ENCODE measurements at places on chromosomes 12 and 14.

DNA sequence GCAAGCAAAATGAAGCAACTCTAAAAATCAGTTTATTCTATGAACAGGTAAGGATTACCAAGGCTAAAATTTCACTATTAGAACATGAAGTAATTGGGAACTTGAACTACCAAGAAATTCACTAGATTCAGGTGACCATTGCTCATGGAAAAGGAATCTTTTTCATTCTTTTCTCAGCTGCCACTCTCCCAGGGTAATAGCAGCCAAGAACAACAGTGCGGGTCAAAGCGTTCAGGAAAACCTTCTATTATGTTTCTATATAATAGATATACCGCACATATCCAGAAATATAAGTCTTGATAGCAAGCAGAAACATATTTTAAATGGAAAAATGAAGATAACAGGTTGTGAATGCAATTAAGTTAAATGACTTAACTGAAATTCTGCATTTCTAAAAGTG is 125.6 kb downstream of the NELL2 start:
- DNase-seq, result no peak

- DNase-seq, result peak; percentile 92
Observed at GRCh38 chr12:48988030-48988649, 10.0 kb downstream of the WNT1 start.

- DNase-seq, result no peak
Observed at GRCh38 chr14:89810101-89810500, 144.4 kb downstream of the EFCAB11 start.

DNA sequence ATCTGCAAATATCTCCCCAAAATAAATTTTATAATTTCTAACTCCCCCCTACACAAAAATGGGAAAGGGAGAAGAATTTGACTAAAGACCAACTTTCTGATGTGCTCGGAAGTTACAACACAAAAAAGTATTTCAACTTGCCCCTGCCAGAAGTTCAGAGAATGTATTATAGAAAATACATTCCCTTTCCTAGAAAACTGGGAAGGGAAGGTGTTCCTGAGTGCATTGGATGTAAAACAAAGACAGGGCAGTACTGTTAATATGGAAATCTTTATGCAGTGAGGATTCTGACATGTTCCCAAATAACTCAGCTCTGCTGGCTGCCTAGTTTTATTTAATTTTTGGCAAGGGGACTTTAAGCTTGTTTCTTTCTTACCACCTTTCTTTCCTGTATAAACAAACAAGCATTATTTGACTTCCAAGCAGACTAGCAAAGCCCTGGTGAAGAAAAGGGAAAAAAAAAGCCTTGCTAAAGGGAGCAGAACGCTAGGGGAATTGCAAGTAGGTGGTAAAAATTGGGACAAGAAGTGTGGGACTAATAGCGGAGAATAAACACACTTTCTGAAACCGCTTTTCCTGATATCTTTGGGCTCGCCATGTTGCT is 124.1 kb downstream of the STXBP6 start:
- DNase-seq, result no peak

GRCh38 chr14:65062096-65063075 is 39.9 kb downstream of the MAX start:
- DNase-seq, result no peak

GRCh38 chr12:52708010-52708409 is 4.7 kb upstream of the KRT77 start:
- DNase-seq, result no peak

- DNase-seq, result no peak
Observed at GRCh38 chr14:92952481-92953298, 29.7 kb downstream of the CHGA start.

GRCh38 chr14:60565211-60565610 is 56.3 kb downstream of the SIX6 start:
- no peak for DNase-seq

- DNase-seq, result no peak
Observed at GRCh38 chr12:68231691-68232090, 6.1 kb upstream of the IL26 start.

GRCh38 chr12:66800046-66800445 is 121.2 kb upstream of the GRIP1 start:
- DNase-seq, result no peak

DNA sequence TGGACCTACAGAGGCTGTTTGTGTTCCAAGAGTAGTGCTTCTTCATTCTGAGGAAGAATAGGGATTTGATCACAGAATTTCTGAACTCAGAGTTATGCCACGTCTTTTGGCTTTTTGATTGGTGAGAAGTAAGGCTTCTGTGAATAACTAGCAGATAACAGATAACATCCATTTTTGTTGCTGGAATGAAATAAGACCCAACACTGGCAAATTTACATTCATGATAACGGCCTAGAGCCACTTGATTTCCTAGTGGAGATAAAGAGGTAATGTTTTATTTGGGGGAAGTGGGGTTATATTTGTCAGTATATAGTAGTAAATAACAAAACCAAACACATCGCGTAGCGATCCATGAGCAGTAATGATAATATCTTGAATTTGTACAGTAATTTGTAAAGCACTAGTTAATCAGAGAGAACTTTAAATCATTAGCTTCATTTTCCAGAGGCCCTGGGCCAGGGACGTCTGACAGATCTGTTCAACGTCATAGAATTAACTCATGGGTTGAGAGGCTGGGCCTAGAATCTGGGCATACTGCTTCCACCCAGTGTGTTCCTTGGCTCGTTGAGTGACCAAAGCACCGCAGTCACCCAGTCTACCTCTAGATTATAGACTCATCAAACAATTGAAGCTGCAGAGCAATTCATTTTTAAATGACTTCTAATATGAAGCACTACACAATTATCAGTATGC is 79.6 kb downstream of the HMGA2 start:
- DNase-seq, result no peak

DNA sequence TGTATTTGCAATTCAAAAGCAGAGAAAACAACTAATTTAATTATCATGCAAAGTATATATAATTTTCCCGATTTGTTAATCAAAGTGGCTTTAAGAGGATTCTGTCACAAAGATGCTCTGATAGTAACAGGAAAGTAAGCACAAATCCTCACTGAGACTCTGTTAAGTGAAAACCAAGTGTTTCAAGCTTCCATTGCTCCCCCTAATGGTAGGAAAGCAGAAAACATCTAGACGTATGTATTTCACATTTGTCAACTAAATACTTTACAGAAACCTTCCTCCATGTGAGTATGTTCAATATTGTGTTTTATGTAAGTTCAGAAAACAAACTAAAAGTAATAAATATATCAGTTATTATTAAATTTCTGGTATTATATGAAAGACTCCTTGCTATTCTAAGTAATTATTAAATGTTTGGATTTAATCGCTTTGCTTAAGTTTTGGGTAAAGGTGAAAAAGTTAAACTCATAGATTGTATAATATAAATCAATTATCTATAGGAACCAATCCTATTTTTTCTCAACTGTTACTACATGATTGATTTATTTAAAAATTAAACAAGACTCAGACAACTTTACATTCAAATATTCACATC is 1.5 kb upstream of the NTS start:
- DNase-seq, result no peak

GRCh38 chr14:103317251-103317650 is 16.8 kb upstream of the EIF5 start:
- DNase-seq, result peak; percentile 63

DNA sequence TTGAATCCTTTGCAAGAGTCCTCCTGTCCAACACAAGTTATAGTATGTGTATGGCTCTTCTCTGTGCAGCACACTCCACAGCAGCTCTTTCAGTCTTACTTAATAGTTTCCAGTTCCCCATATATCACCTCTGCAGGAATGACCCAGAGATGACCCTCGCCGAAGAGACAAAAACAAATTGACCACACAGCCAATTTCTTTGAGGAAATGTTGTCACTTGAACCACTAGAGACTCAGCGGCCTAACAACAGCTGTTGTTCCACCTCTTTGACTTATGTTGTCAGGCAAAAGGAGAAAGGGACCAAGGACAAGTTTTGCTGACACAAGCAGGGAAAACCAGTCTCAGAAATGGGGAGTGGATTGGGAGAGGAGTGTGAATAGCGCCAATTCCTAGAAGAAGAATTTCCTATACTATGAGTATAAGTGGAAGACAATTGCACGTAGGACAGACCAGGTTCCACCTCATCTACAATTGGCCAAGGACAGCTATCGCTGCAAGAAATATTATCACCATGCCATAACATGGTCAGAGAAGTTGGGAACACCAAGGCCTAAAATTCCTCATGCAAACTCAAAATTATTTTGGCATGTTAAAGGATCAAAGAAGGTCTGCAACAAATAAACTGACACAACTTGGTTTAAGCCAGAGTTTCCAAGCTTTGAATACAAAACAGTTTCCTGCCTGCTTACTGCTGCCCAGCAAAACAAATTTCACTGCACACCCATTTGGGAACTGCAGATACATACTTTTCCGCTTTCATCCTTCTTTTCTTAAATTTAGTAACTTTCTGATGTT is 41.7 kb upstream of the ITPR2 start:
- no peak for DNase-seq

DNA sequence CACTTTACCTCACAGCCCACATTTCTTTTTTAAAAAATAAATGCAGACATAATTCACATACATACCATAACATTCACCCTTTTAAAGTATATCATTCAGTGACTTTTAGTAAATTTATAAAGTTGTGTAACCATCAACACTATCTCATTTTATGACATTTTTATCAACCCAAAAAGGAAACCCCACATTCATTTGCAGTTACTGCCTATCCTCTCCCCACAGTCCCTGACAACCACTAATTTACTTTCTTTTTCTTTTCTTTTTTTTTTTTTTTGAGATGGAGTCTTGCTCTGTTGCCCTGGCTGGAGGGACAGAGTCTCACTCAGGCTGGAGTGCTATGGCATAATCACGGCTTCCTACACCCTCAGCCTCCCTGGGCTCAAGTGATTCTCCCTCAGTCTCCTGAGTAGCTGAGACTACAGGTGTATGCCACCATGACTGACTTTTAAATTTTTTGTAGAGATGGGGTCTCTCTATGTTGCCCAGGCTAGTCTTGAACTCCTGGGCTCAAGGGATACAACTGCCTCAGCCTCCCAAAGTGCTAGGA is 1.5 kb upstream of the EP400 start:
- peak; percentile 16 for DNase-seq

DNA sequence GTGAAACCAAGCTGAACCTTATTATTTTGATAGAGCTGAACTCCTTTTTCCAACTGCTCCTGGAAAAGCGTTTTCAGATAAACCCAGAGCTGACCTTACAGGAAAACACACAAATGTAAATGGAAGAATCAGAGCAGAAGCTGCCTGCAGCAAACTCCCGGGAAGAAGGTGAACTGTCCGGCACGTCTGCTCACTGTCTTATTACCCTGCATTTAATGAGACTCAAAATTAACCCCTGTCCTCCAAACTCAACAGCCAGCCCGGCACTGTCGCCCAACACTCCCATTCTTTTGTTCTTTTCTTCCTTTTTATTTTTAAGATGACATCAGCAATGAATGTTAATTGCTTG is 1046.9 kb upstream of the FLRT2 start:
- no peak for DNase-seq

- DNase-seq, result peak; percentile 64
Observed at GRCh38 chr14:76920331-76921087, 94.3 kb downstream of the LRRC74A start.

GRCh38 chr14:100603341-100604120 is 16.3 kb upstream of the BEGAIN start:
- DNase-seq, result no peak

- DNase-seq, result no peak
Observed at GRCh38 chr12:1574865-1575259, 19.5 kb downstream of the FBXL14 start.

- no peak for DNase-seq
Observed at GRCh38 chr12:15411842-15412241, 89.5 kb downstream of the PTPRO start.

DNA sequence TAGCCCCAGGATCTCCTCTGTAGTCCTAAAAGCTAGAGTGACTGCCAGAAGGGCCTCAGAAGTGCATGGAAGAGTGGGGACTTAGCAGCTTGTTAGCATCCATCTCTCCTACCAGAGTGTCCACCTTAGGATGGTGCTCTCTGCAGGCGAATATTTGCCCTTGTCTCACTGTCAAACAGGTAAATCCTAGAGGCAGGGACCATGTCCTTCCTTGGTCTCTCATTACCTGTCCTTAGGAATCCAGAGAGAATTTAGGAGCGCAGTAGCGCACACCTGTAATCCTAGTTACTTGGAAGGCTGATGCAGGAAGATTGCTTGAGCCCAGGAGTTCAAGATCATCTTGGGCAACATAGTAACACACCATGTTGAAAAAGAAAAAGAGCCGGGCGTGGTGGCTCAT is 21.4 kb downstream of the AGAP2 start:
- no peak for DNase-seq

GRCh38 chr12:89817501-89818226 is 109.0 kb upstream of the ATP2B1 start:
- DNase-seq, result no peak

- DNase-seq, result no peak
Observed at GRCh38 chr12:116012757-116013156, 264.7 kb downstream of the MED13L start.

DNA sequence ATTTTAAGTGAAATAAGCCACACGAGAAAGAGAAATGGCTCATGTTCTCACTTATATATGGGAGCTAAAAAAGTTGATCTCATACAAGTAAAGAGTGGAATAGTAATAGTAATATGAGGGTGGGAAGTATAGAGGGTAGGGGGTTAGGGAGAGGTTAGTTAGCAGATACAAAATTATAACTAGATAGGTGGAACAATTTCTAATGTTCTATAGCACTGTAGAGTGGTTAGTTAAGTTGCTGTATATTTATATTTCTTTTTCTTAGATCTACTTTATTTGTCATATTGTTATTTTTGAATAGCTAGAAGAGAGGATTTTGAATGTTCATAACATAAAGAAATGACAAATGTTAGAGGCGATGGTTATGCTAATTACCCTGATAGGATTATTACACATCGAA is 74.1 kb downstream of the MIA2 start:
- no peak for DNase-seq

DNA sequence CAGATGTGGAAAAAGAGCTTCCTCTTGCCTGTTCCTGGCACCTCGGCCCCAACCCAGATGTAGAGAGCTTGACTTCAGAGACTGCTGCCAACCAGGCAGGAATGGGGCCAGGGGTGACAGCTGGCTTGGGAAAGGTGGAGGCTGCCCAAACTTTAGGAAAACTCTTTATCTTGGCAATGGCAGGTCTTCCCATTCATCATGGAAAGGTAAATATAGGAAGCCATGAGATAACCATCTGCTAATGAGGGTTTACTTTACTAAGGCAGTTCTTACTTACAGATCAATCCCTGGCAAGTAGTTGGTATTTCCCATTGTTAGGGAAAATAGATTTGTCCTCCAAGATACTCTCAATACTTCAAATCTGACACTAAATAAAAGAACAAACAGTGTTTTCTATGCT is 143.1 kb upstream of the NUDT4 start:
- no peak for DNase-seq

GRCh38 chr14:75275598-75275997 is 3.0 kb upstream of the FOS start:
- no peak for DNase-seq

DNA sequence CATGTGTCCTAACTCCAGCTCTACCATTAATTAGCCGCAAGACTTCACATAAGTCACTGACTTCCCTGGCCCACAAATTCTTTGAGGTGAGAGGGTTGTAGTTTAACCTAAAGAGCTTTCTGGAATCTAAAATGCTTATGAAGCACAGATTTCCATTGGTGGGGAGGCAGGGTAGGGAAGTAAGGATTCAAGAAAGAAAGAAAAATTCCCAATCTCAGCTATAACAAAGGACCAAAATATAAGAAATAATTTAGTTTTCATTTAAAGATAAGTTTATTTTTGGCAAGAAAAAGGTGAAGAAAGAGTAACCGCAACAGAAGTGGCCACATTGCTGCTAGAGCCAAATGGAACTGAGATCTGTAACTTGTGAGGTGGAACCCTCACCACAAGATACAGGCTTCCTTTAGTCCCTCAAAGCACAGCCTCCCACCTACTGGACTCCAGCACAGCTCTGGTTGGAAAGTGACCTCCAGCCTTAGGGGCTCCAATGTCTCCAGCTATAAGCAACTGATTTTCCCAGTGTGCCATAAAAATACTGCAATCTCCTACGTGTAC is 23.6 kb downstream of the DAD1 start:
- DNase-seq, result no peak
